ENCODE measurements at places on chromosomes 1 and 21. TPM values are rescaled to one million over a fixed set of nuclear protein-coding genes. Genes with fewer than 3 reads are reported as not detected.
A peak's percentile ranks its signal among the peaks of the same experiment; 100 is the strongest.

OLFML3 gene
- 72.1 TPM for polyA plus RNA-seq

HSD11B1 gene
- polyA plus RNA-seq: not detected

SV2A gene
- 41.8 TPM for polyA plus RNA-seq

SERPINC1 gene
- polyA plus RNA-seq: 0.08 TPM

DISP1 gene
- polyA plus RNA-seq: 4.2 TPM

DPT gene
- polyA plus RNA-seq: not detected

GRCh38 chr1:36411674-36412648, 14.3 kb upstream of the LSM10 start:
- no peak for DNase-seq

DNA sequence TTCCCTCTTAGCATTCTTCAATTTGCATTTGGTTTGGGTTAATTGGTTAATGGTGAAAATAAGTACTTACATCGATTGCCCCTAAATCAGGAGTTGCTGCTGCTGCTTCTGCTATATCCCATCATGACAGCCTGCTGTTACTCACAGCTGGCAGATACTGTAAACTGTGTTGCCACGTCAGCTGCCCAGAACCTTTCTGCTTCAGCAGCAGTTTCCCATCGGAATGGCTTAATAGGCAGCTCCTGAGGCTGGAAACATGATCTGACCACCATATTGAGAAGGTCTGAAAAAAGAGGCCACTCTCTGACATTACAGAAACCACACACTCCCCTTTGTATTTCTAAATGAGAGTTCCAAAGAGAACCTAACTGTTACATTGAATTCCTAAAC, 14.3 kb upstream of the SEC16B start:
- peak; percentile 56 for DNase-seq

Data from H1 (cell line).